ENCODE measurements at places on chromosomes 3 and 15.
A peak's percentile ranks its signal among the peaks of the same experiment; 100 is the strongest.

- DNase-seq: no peak
Measured at GRCh38 chr3:131387796-131388489, 6.4 kb downstream of the NUDT16 start.

- DNase-seq: no peak
Measured at GRCh38 chr3:53077476-53078220, 31.8 kb upstream of the SFMBT1 start.

DNA sequence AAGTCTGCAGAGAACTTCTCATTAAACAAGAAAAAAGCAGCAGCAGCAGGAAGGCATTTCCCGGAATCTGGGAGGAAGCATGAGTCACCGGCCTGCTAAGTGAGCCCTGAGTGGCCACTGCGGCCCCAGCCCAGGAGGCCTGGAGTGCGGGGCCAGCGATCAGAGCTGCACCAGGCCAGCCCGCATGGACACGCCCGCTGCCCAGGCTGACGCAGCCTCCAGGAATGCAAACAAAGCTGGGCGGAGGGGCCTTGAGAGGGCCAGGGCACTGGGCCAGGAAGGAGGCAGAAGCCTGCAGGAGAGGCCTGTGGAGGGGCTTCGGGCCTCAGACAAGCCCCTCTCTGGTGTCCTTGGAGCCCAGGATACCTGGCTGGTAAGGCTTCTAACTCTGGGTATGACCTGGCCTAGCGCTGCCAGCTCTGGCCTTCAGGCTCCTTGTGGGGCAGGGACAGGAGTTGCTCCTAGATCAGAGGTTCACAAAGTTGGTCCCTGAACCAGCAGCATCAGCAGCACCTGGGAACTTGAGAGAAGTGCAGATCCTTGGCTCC, 101.2 kb downstream of the SMAD6 start:
- peak; percentile 99 for DNase-seq

DNA sequence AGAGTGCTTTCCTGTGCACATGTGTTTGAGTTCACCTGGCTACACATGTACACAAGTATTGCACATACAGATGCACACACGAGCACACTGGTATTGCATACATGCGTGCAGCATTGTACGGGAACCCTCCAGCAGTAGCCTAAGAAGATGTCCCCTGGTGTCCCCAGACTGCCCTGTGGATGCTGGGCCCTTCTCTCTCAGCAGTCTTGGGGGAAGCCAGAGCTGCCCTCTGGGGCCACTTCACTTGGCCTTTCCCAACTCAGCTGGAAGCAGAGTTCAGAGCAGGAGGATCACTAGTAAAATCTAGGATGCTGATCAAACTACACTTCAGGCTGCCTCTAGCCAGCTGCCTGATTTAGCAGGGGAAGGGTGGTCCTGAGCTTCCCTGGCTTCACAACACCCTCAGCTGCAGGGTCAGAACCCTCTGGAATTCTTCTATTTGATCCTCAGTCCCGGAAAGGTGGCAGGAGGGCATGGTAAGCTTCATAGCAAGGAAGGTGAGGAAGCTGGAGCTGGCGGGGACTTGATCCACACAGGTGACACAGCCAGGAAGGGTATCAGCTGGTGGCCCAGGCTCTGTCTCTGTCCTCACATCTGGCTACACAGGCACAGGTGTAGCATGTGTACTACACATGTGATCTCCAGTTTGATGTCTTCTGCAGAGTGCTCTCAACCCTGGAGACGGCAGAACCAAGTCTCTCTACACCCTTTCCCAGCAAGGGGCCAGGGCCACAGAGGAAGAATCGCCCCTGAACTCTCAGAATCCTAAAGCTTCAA, 36.5 kb downstream of the KLF15 start:
- no peak for DNase-seq

DNA sequence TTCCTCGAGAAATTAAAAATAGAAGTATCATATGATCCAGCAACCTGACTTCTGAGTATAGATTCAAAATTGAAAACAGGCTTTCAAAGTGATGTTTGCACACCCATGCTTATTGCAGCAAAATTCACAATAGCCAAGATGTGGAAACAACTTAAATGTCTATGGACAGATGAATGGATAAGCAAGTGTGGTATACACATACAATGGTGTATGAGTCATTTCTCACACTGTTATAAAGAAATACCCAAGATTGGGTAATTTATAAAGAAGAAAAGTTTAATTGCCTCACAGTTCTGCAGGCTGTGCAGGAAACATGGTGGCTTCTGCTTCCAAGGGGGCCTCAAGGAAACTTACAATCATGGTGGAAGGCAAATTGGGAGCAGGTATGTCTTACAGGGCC, 100.8 kb downstream of the KLF13 start:
- DNase-seq: peak; percentile 18

DNA sequence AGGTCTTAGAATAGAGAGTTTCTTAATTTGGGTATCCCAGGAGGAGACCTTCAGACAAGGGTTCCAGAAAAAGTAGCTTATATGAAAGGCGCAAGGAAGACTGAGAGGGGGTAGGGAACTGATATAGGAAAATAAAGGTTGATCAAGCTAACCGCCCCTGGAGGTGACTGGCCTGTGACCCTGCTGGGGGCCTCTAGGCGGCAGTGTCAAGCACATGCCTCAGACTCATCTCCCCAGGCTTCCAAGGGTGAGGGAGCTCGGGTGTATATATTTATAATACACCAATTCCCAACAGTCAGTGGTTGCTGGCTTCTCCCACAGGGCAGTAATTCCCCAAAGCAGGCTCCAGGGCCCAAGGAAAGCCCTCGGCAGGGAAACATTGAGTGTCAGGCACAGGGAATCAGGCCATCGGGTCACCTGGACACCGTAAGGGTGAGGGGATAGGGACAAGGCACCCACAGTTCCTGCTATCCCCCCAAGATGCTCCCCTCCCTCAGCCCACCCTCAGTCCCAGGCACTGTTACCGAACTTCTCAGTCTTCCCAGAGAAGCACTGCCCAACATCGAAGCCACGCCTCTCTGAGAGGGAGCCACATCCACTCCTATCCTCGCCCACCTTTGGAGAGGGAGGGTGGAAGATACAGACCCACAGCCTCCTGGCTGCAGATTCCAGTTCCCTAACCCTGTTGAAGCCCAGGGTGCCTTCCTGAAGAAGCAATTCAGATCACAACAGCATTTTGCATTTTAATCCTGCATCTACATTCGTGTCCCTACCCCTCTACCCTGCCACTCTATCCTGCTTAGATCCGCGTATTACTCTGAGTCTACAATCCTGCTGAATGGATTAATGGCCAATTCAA, 19.5 kb upstream of the CAV3 start:
- peak; percentile 43 for DNase-seq

DNA sequence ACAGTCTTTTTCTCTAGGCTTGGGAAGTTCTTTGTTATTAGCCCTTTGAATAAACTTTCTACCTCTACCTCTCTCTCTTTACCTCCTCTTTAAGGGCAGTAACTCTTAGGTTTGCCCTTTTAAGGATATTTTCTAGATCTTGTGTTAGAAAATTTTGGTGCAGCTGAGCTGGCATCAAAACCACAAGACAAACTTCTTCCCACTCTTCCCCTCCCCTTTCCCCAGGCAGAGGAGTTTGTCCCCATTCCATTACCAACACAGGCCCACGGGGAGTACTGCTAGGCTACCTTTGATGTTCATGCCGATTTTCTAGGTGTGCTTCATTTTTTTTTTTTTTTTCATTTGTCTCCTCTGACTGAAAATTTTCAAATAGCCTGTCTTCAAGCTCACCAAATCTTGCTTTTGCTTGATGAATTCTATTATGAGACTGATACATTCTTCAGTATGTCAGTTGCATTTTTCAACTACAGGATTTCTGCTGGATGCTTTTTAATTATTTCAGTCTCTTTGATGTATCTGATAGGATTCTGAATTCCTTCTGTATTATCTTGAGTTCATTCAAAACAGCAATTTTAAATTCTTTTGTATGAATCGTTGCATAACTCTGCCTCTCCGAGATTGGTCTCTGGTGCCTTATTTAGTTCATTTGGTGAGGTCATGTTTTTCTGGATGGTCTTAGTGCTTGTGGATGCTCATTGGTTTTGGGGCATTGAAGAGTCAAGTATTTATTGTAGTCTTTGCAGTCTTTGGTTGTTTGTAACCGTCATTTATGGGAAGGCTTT, 112.0 kb downstream of the UBE2E2 start:
- no peak for DNase-seq

DNA sequence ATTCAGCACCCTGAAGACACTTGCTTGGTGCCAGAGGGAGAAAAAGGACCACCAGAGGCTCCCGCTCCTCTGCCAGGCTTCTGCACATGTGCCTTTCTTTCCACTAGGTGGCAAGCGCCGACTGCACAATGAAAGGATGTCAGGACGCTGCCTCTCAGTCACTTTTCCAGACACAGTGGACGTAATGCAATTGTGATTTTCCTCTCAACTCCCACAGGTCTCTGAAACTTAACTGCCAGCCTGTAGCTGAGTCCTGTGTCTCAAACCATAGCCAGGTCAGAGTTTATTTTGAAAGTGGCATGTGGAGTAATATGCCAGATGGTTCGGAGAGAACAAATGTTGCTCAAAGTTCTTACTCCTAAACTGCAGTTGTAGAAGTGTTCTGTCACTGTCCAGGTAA, 162.9 kb downstream of the ITPR1 start:
- peak; percentile 77 for DNase-seq

- DNase-seq: no peak
Measured at GRCh38 chr15:73744293-73744692, 8.9 kb downstream of the INSYN1 start.

- DNase-seq: no peak
Measured at GRCh38 chr3:143972155-143972504, 507 bp downstream of the DIPK2A start.

- DNase-seq: no peak
Measured at GRCh38 chr15:61500951-61501620, 272.0 kb upstream of the RORA start.

GRCh38 chr3:37290551-37290950, 116.2 kb upstream of the LRRFIP2 start:
- DNase-seq: peak; percentile 76

DNA sequence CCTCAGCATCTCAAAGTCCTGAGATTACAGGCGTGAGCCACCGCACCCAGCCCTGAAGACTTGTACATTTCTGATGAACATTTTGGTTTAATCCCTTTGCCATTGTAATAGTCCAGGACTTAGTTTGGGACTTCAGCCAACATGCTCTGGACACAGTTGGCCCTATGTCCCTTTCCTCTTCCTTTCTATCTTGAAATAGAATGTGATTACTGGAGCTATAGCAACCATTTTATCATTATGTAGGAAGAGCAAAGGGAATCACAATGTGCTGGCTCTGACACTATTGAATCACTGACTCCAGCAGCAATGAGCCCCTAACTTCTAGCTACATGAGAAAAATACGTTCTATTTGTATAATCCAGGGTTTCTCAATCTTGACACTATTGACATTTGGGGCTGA, 34.8 kb upstream of the MRPL3 start:
- no peak for DNase-seq

GRCh38 chr15:90838139-90838538, 30.2 kb upstream of the FURIN start:
- DNase-seq: no peak

- peak; percentile 99 for DNase-seq
Measured at GRCh38 chr3:116000311-116000710, 377.0 kb downstream of the GAP43 start.

DNA sequence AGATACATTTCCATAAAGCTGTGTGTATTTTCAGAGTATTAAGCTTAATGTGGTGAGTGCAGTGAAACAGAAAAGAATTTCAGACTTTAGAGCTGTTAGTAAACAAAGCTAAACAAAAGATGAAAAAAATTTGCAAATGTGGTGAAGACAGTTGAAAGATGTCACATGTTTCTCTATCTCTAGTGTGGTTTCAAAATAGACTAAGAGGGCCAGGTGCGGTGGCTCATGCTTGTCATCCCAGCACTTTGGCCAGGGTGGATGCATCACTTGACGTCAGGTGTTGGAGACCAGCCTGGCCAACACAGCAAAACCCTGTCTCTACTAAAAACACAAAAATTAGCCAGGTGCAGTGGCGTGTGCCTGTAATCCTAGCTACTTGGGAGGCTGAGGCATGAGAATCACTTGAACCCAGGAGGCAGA, 466.0 kb upstream of the NR2F2 start:
- no peak for DNase-seq

DNA sequence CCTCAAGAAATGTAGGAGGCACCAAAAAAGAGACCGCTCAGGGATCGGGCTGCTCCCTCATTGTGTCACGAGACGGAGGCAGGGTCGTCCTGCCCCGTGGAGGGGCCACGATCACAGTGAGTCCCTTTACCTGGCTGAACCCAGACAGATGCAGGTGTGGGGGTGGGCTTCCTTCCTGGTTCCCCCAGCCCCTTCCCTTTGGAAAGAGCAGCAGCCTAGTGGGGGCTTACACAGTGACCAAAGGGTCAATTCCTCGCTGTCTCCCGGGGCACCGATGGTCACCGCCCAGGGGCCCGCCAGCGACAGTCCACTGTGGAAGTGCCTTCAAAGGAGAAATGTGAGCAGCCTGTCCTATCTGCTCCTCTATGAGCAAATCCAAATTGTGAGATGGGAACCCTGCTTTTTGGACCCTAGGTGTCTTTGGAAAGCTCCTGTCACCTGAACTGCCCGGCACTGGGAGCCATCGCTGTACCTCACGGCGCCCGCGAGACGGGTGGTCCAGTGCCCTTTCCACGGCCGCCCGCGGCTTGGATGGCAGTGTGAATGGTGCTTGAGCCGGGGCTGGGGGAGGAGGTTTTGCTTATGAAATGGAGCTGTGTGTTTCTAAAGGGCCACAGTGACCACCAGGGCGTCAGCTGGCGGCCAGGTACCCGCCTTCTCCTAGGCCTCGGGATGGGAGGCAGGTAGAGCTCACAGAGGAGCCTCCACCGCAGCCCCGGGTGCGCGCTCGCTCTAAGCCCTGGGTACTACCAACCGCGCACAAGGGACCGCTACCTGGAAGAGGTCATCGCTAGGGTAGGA, 155.7 kb downstream of the KLF13 start:
- DNase-seq: no peak

DNA sequence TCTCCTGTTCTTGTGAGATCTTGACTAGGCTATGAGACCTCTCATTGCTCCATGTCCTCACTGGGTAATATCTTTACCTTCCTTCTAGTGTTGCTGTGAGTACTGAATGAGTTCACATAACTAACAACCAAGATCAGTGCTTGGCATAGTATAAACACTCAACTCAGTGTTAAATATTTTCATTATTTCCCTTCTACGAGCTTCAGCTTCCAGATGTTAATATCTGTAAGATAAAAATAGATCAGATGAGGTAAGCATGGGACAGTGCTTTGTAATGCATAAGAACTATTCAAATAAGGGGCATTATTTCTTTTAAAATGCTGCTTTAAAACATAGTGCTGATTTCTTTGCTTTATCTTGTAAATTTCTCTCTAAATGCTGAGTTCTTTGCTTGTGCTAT, 130.8 kb downstream of the DIPK2A start:
- no peak for DNase-seq

GRCh38 chr3:72151465-72152238, 366.7 kb upstream of the PROK2 start:
- no peak for DNase-seq

DNA sequence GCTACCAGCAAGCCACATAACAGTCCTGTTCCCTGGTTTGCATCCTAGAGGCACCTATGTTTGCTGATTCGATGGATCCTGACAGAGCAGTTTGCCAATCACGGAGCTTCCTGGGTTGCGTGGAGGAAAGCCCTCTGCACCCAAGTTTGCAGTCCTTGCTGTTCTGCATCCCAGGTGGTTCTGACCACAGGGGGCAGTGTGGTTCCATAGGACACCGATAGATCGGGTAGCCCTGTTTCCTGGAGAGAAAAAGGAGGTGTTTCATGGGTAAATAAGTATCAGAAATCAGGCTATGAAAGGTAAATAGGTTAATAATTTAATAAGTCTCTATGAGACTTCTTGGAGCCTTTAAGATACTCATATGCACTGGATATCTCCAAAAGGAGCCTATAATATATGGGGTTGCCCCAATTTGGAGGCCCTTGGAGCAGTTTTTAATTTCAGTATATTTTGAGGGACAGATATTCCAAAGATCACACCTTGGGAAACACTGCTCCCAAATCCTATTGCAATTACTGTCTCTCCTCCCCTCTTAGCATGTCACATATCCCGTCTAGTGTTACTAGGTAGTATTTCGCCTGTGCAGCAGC, 194.6 kb upstream of the TPM1 start:
- DNase-seq: peak; percentile 75
